ENCODE measurements at places on chromosomes 12 and 14. TPM values are rescaled to one million over a fixed set of nuclear protein-coding genes. Genes with fewer than 3 reads are reported as not detected.

- DNase-seq: no peak
Measured at GRCh38 chr14:50862036-50862570, 9.8 kb upstream of the ABHD12B start.

The ADGRD1 gene
- 54.6 TPM for total RNA-seq

GRCh38 chr14:96088911-96089310 lies 49.7 kb downstream of the C14orf132 start:
- no peak for DNase-seq

- DNase-seq: no peak
Measured at GRCh38 chr12:106131676-106132075, 7.1 kb downstream of the NUAK1 start.

GRCh38 chr14:91649930-91650329 lies 82.0 kb downstream of the CATSPERB start:
- DNase-seq: no peak

The IRAK3 gene
- 3.2 TPM for total RNA-seq

The ADAM21 gene
- total RNA-seq: 0.54 TPM

The ABCC9 gene
- 66.2 TPM for total RNA-seq

GRCh38 chr12:128137140-128137539 lies 129.8 kb upstream of the TMEM132C start:
- DNase-seq: no peak

- DNase-seq: no peak
Measured at GRCh38 chr14:32606301-32606700, 277.2 kb downstream of the AKAP6 start.

DNA sequence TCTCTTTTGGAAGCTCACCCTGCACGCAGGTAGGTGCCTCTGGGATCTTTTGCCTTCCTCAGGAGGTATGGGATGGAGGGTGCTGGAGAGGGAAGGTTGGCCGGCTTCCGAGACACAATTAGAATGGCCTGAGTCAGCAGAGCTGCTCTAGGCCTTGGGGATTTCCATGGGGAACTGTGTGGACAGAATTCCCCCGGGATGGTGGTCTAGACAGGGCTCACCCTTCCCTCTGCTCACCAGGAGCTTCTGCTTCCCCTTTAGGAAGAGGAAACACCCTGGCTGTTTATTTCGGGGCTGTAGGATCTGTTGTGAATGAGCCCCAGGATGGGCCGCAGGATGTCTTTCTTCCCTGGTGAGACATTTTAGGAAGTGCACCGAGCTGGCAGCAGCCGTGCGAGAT lies 43.7 kb upstream of the TMED10 start:
- no peak for DNase-seq

- no peak for DNase-seq
Measured at GRCh38 chr14:31926123-31926522, 151.0 kb upstream of the ARHGAP5 start.

DNA sequence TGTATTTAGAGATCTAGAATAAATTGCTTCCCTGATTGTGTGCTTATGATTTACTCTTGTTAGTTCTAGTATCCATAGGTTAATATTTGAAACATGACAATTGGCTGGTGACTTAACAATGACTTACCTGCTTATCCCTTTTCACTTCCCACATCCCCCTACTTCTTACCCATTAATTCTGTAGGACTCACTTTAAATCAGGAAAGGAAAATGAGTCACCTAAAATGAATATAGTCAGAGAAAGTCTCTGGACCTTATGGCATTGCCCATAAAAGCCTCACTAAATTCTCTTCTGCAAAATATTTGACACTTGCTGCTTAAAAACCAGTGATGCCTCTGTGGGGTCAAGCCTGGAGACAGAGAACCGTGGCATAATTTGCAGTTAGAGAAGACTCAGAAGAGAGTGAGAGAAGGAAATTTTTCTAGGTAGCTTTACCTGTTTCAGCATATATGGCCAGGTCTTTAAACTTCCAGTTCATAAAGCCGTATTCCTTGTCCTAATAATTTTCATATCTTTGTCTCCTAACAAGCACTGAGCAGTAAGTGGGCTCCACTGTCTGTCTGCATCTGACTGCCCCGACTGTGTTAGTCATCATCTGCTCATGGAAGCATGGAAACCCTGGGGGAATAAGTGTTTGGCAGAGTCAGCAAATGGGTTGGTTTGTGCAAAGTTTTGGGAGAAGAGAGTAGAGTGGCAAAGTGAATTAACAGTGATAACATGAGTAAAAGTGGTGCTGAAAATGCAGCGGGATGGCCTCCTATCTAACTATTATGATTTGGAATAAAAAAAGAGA lies 294.4 kb downstream of the AKAP6 start:
- no peak for DNase-seq

DNA sequence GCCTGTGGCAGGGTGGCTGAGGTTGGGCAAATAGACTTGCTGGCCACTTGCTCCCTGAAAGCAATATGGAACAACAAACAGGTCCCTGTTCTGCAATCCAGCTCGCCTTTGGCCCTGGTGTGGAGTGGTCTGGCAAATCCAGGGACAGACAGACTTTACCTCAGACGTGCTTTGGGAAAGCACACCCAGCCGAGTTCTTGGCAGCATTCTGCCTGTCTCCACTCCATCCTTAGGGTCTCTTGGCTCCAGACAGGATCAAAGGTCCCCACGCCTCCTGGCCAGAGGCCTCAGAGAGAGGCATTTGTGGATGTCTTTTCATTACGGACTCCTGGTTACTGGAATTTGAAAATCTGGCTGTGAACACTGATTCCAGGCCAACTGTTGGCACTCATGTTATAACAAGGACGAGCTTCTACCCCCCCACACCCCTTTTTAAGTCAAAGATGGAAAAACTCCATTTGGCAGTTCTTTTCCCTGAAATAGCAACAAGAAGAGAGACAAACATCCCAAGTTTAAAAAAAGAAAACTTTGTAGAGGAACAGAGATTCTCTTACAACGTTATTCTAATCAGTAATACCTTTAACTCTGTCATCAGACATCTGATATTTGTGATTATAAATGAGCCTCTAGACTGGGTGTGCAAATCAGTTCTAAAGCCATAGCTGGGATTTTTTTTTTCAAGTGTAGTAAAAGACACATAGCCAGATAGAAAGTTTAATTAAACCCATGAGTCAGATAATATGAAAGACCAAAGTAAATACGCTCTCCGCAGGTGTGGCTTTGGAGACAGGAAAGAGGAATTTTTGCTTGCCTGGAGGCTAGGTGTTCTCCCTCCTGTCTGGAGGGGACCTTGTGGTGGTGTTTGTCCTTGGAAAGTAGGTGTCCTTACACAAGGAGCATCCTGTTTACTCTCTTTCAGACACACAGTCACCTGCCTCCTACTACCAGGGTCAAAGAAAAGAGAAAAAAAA lies 60.7 kb downstream of the GALNT8 start:
- no peak for DNase-seq

DNA sequence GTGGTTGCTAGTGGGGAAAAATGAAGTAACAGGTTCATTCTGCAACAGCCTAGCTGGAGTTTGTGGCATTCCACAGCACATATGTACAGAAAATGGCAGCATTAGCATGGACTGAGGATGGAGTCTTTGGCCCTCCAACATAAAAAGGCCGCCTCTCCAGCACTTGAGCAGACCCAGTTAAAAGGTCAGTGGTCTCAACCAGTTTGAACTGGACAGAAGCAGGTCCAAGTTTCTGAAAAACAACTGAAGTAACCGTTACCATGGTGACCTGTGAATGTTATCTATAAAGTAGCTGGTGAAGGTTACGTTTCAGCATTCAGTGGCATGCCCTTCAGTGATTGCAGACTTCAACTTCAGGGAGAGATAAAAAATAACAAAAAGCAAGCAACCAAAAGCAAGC lies 34.1 kb upstream of the OR10AD1 start:
- no peak for DNase-seq

DNA sequence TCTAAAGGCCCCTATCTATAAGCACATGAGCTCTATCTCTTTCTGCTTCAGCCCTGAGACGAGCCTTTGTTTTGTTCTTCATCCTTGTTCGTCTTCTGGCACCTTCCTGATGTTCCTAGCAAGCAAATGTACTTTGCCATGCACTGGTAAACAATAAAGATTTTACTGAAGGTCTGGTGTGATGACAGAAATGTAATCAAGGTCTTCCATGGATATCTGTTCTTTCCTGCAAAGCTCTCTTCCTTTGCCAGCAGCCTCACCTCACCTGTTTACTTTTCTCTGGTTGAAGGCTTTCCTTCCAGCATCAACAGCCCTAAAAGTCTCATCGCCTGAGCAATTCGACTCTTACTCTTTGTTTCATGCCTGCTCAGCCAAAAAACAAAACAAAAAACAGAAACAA lies 330.3 kb downstream of the PCNX1 start:
- no peak for DNase-seq

The TBC1D30 gene
- total RNA-seq: 1.8 TPM

DNA sequence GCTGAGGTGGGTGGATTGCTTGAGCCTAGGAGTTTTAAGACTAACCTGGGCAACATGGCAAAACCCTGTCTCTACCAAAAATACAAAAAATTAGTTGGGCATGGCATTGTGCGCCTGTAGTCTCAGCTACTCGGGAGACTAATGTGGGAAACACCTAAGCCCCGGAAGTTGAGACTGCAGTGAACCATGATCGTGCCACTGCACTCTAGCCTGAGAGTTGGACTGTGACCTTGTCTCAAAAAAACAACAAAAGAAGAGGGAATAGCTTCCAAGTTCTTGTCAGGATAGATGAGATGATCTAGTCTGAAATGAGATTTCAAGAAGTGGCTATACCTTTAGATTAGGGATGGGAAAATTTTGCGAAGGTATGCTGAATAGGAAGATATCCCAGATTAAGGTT lies 14.8 kb upstream of the C12orf50 start:
- DNase-seq: no peak

- no peak for DNase-seq
Measured at GRCh38 chr14:98501836-98502235, 770.2 kb downstream of the BCL11B start.

- DNase-seq: no peak
Measured at GRCh38 chr14:55891692-55892091, 226.5 kb upstream of the PELI2 start.

DNA sequence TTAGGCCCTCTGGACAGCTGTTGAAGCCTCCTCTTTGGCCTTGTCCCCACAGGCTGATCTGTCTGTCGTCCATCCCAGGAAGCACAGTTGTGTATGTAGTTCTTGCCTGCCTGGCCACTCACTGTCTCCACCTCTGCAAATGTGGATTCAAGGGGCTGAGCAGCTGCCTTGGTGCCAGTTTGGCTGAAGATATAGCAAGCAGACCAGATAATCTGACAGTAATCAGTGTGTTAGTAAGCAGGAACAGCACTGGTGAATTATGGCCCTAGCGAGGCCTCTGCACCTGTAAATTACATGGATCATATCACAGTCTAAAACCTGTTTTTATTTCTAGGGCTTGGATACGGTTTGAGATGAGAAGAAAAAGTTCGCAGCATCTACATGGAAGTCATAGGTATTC lies 282.5 kb upstream of the NOS1 start:
- no peak for DNase-seq

DNA sequence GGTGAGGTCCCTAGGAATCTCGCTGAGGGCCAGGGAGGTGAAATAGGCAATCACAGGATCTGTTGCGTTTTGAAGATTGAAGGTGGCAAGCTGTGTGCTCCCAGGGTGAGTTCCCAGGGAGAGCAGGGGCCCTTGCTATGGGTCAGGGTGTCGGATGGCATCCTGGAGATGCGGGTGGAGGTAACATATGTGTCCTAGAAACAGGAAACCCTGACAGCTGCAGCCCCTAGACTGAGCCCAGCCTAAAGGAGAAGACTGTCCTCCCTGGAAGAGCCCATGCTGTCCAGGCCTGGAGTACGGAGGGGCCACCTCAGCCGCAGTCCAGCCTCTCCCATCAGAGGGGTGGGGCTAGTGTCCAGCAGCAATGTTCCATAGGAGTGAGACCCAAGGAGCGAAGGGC lies 194.2 kb downstream of the NTF3 start:
- DNase-seq: no peak

GRCh38 chr14:25836636-25837035 lies 761.2 kb downstream of the NOVA1 start:
- DNase-seq: no peak

- no peak for DNase-seq
Measured at GRCh38 chr12:41950455-41950854, 194.2 kb downstream of the GXYLT1 start.

DNA sequence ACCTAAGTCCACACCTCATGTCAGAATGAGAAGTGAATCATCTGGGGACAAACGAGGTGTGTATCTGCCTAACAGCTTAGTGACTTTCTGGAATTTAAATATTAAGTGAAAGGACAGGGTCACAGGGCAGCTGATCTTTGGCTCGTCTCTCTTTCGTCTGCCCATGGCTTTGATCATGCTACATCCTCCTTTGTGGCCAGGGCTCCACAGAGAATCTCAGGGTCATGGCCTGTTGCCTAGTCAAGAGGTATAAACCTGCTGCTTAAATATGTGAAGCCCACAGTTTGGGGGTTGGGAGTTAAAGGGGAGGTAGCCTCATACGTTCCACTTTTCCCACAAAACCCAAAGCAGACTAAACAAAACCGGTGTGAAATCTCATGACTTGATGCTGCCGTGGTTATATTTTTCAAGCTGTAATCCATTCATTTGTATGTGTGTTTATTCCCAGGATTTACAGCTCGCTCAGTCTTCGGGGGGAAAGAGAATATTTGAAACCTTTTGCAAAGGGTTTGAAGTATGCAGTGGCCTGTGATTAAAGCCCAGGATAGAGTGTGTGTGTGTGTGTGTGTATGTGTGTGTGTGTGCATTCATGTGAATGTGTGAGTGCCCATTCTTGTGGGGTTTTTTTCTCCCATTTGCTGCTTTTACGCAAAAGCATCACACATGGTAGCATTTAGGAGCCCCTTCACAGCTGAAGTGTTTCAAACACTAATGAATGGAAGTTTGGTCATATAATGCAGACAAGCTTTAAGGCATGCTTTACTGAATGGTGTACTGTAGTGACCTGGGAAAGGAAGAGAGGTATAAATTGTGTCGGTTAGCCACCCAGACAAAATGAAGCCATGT lies 137.1 kb downstream of the HMGA2 start:
- DNase-seq: no peak

DNA sequence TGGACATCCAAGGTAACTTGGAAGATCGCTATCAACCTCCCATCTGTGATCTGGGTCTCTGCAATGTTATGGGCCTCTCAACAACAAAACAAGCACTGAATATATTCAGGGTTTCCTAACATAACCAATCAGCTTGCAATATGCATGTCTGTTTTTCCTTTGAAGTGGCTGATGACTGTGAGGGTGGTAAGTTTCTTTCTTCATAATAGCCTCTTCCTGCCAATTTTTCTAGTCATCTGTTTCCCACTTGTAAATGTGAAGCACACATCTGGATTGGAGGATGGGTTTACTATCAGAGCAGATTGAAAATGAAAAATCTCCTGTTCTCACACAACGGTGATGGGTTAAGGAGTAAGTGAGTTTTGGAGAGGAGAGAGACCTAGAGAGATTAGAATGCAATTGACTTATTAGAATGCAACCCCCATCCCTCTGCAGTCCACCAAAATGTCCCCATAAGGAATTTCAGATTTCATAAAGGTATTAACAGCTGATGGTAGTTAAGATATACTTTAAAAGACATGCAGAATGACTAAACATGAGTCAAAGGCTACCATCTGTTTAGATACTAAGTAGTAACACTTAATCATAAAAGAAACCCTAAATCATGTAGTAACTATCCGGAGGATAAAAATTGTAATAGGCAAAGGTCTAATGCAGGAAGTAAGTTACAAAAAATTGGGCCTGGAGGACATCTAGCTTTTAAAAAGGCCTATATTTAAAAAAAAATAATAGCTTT lies 58.4 kb upstream of the SAV1 start:
- no peak for DNase-seq

The TMEM30B gene
- 5.2 TPM for total RNA-seq

All from cardiac septum (tissue), 1 donor.